ENCODE measurements at places on chromosomes 11 and 22. TPM values are rescaled to one million over a fixed set of nuclear protein-coding genes. Genes with fewer than 3 reads are reported as not detected.

The ART1 gene
- not detected for total RNA-seq

The TEAD1 gene
- total RNA-seq = not detected

The MTNR1B gene
- not detected for total RNA-seq

The IL18BP gene
- 15.9 TPM for total RNA-seq

The ENTHD1 gene
- total RNA-seq = 0.11 TPM

The OR8G1 gene
- not detected for total RNA-seq

The BRSK2 gene
- 0.39 TPM for total RNA-seq

The OR51D1 gene
- not detected for total RNA-seq

The SAA1 gene
- total RNA-seq = not detected

The HOATZ gene
- total RNA-seq = not detected

- DNase-seq = no peak
Measured at GRCh38 chr11:4782454-4782853, 12.7 kb upstream of the OR51F1 start.

DNA sequence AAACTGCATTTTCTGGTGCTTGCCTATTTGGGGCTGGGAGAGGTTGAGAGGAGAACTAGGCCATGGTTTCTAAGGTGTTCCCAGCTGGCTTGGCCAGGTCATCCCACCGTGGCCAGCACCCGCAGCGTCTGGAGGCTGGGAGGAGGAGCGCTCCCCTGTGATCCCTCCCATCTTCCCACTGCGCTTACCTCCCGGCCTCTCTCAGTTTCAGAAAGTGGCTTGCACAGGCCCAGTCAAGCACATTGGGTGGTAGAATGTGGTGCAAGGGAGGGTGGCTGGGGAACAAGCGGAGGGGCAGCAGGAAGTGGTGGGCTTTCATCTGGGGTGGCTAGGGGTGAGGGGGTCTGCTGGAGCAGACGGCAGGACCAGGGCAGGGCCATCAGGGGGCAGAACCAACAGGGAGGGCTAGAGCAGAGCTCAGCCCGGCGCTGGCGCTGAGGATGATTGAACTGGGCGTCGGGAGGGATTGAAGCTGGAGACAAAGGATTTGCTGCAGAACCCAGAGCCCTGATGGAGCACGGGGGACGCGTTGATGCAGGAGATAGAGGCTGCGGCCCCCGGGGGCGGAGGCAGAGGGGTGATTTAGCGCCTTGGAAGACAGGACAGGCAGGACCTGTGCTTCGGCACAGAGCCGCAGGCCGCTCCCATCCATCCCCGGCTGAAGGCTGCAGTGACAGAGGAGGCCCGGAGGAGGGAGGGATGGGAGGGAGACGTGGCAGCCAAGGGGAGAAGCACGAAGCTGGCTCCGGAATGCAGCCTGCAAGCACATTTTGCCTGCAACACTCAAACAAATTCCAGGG lies 76.0 kb downstream of the TRIM29 start:
- no peak for DNase-seq

DNA sequence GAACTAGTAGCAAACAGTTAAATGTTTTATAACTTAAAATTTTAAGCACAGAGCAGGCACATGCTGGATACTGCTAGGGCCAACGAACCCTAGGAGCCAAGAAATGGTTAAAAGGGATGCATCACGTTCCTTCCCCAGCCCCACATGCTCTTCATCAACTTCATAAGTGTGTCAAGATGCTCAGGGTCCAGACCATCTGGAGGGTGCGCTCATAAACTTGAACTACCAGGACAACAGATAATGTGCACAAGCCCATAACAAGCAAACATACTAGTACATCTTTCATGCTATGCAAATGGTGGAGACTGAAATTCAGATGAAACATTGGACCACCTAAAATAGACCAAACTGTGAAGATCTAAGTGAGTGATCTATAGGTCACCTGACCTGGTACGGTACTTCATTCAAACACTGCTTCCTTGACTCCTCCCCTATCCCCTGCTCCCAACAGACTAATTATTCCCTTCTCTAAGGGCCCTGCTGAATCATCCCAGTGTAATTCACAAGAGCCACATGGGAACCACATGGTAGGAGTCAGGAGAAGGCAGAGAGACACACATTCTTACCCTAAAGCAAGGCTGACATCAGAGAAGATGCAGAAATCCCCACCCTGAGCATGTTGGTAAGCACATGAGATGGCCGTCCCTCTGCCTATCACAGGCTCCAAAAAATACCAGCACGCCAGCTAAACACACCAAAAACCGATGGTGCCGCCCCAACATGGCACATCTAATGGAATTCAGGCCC lies 83.9 kb downstream of the ETS1 start:
- no peak for DNase-seq

DNA sequence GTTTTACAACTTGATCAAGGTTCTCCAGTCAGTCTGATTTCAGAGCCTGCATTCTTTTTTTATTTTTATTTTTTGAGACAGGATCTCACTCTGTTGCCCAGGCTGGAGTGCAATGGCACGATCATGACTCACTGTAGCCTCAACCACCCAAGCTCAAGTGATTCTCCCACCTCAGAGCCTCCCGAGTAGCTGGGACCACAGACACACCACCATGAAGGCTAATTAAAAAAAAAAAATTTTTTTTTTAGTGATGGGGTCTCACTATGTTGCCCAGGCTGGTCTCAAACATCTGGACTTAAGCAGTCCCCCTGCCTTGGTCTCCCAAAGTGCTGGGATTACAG lies 117.2 kb upstream of the NAV2 start:
- no peak for DNase-seq

DNA sequence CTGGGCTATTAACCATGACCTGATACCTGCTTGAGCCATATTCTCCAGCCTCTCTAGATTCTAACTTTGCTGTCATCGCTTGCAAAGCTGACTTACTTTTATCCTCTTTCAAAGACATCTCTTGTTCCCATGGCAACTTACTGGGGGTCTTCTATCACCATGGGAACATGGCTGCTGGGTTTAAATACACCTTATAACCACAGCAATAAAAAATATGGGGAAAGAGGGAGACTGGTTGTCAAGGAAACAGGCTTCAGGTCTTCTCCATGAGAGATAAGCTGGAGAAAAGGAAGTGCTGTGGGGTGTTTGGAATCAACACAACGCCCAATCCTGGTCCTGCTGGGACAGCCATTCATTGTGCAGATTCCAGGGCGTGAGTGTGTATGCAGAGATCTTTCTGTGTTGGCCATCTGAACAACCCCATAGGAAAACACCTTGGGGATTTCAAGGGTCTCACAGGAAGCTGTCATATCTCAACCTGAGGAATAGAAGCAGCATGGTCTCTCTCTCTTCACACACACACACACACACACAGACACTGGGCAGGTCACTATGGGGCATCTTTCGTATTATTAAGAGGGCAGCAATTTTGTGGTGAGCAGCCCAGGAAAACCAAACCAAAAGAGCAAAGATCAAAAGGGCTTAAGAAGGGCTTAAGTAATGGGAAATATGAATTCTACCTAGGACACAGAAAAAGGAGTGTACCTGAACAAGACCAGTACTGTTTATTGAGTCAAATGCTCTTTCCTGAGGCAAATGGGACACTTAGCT lies 344.7 kb upstream of the NCAM1 start:
- DNase-seq = no peak

- DNase-seq = no peak
Measured at GRCh38 chr11:69922596-69923111, 103.4 kb upstream of the FGF3 start.

DNA sequence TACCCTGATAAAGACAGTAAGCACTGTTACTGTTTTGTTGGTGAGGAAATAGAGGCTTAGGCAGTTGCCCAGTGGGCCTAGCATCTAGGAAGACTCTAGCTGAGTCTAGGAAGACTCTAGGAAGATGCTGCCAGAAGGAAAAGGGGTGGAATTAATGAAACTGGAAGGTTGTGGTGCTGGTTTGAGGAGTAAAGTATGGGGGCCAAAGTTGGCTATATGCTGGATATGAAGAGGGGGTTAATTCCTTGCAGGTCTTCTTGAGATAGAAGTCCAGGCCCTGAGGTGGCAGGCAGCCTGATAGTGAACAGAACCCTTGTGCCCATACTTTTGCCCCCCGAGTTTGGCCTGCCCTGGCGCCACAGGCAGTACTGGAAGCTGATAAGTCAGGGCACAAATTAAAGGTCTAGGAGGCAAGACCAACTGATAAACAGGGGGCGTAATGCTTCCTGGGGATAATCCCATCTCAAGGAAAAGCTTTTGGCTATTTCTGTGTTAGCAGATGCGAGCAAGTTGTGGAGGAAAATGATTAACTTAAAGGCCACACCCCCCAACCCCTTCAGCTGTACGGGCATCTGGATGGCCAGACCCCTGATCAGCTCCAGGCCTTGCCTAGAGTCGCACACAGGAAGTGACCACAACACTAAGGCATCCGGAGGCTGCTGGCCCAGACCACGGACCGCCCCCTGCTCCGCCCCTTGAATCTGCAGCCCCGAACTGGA lies 3.1 kb downstream of the ILK start:
- peak; percentile 82 for DNase-seq

GRCh38 chr11:112706863-112707262 lies 254.4 kb upstream of the NCAM1 start:
- no peak for DNase-seq

GRCh38 chr11:119747868-119748660 lies 19.1 kb upstream of the NECTIN1 start:
- no peak for DNase-seq

- DNase-seq = no peak
Measured at GRCh38 chr11:115896084-115896483, 391.9 kb upstream of the CADM1 start.

DNA sequence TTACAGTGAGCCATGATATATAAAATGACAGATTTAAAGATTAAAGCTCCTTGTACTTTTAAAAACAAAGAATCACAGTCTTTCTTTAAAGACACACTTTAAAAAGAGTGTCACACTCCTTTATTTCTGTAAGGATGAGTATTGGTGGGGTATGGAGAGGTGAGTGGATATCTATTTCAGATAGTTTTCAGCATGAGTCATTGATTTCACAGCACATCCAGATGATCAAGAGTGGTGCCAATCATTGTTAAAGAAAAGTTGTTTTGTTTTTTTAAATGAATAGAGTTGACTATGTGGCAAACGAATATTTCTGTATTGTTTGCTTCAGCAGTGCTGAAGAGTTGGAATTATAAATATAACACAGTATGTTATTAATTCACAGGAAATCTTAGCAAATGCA lies 52.5 kb downstream of the FAR1 start:
- DNase-seq = no peak

DNA sequence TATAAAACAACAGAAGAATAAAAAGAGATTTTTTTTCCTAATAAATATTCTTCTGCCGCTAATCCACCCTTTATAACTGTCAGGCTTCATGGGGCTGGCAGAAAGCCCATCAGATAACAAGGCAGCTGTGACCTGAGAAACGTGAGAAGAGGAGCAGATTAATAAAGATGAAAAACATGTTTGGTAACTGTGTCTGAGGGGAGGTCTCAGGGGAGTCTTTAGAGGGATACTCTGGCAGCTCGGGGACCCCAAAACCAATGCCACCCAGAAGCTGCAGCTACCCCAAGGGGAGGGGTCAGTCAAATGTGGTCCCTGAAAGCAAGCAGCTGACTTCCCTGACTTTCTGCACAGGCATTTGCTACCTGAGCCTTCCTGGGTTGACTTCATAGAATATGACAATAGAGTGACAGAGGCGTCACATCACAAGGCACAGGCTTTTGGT lies 48.4 kb upstream of the POU2AF1 start:
- DNase-seq = no peak

DNA sequence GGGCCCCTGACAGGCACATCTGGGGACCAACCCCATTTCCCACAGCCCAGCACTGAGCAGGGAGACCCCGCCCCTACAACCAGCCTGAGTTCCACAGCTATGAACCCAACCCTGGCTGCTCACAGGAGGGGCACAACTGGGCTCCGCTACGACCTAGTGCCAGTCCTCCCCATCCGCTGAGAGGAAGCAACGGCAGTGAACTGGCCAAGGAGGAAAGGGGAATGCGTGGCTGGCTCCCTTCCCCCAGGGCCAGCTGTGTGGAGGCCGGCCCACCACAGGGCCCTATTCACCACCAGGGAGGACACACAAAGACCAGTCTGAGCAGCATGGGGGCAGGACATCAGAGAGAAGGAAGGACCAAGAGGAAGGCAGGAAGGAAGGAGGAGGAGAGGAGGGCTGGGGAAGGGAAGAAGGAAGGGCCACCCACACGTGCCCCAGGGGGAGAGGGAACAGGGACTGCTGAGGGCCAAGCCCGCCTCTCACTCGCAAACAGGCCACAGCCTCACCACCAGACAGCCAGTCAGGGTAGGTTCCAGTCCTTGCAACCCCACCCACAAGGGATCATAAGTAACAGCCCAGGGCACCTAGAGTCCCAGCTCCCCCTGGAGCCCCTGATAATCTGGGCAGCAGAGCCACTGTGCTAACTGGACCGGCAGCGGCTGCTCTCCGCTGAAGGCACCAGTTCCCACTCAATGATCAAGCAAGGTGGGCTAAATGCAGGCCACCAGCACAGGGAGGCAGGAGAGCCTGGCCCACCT lies 8.5 kb upstream of the GAL3ST1 start:
- no peak for DNase-seq

DNA sequence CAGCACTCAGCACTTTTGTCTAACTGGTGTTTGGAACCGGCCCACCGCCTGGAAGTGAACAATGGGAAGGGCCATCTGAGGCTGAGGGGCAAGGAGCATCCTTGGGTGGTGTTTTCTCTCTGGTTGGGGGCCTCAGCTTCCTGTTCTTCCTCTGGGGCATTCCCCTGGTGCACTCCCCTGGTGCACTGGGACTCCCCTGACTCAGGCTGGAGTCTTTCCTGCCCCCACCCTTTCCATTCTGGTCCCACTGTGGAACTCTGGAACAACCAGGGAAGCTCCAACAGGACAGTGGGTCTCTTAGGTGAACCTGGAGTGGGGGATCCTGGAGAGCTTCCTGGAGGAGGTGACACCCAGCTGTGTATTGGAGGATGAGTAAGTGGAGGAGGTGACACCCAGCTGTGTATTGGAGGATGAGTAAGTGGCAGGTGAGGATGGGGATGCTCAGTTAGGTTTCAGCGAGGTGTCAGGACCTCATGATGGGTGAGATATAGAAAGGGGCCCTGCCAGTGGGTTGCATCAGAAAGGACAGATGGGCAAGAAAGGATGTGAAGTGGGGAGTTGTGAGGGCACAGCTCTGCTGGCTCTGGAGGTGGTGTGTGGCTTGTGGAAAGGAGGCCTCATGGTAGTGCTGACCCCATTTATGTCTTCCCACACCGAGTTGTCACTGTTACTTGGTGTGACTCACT lies 132.1 kb downstream of the OSBP2 start:
- DNase-seq = no peak

DNA sequence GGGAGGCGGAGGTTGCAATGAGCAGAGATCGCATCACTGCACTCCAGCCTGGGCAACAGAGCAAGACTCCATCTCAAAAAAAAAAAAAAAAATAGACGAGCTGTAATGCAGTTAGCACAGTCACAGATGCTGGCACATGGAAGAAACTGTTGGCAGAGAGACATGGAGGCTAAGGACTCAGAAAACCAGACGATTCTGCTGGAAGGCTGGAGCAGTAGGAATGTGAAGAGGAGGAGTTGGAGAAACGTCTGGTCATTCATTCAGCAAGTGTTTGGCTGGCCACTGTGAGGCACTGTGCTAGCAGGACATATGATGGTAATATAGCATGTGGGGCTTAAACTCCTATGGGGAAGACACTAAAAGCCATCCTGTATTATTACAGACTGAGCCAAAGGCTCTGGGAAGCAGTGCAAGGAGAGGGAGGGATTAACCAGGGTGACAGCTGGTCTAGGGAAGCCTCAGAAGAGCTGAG lies 5.0 kb downstream of the UQCR10 start:
- no peak for DNase-seq

Data from activated CD8-positive, alpha-beta T cell treated with anti-CD3 and anti-CD28 coated beads, Interleukin-2, amount 10 ng/mL, durations not matched to agents 7 days and 5 days (primary cell).